ENCODE measurements at places on chromosomes 7 and 10.
A peak's percentile ranks its signal among the peaks of the same experiment; 100 is the strongest.

- DNase-seq: no peak
These were observed 184.8 kb downstream of the SEMA3A start for GRCh38 chr7:84009782-84010181.

GRCh38 chr7:105958012-105958411 lies 5.1 kb upstream of the CDHR3 start:
- DNase-seq: no peak

GRCh38 chr10:78749200-78749599 lies 319.6 kb upstream of the ZMIZ1 start:
- DNase-seq: no peak

GRCh38 chr10:100980711-100981110 lies 6.6 kb downstream of the MRPL43 start:
- DNase-seq: no peak

DNA sequence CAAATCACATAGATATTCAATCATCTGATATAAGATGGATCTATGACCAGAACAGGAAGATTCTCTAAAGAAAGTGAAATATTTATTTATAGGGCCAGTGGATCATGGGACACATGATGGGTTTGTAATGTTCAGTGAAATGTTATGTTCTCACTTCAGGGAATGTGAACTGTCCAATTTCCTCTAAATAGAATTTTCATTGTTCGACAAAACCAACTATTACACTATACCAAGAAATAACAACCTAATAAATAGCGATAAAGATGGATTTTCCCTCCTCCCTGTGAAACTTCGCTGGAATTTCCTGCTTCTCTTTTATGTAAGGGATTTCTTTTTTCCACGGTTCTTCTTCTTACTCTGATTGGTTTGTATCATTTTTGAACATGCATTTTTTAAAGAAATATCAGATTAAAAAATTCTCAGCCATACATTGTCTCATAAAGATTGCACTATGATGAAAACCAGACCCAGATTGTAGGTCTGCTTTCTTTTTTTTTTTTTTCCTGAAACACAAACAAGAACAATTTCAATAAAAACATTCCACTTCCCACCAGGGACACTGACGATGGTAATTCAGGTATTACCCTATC lies 139.8 kb upstream of the ZEB1 start:
- no peak for DNase-seq

GRCh38 chr7:1103789-1104515 lies 16.0 kb downstream of the GPER1 start:
- DNase-seq: no peak

DNA sequence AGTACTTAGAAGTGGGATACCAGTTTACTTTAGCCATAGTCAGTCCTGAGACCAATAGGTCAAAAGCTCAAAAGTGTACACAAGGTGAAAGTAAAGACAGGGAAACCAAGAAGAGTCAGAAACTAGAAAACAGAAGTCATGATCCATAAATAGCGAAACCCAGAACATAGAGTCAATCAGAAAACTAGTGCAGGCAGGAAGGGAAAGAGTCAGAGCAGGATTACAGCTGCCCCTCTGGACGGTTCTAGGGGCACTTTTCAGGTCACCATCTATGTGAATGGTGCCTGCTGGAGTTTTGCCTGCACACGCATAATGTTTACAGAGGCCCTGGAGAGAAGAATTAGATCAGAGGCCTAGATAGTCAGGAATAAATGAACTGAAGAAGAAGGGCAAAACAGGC lies 22.4 kb upstream of the DMTF1 start:
- no peak for DNase-seq

DNA sequence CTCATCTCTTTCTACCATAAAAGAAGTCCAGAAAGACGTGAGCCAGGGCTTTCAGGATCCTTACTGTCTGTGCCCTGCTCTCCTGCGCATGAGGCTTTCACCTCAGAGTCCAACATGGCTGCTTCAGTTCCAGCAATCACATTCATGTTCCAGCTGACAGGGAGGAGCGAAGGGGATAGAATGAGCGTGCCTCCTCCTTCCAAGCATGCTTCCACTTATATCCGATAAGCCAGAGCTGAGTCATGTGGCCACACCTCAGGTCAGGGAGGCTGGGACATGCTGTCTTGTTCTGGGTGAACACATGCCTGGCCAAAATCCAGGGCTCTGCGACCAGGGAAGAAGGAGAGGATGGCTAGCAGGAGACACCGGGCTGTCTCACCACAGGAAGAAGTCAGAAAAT lies 248.2 kb downstream of the SKAP2 start:
- no peak for DNase-seq

GRCh38 chr7:81399471-81399870 lies 370.4 kb downstream of the HGF start:
- no peak for DNase-seq

- DNase-seq: no peak
These were observed 22.5 kb upstream of the EPHB6 start for GRCh38 chr7:142832417-142832816.

GRCh38 chr7:128037081-128037480 lies 5.8 kb upstream of the LRRC4 start:
- no peak for DNase-seq

GRCh38 chr10:42630537-42631134 lies 7.7 kb downstream of the ZNF33B start:
- DNase-seq: no peak

GRCh38 chr7:79531905-79532664 lies 78.6 kb upstream of the MAGI2 start:
- no peak for DNase-seq

GRCh38 chr10:92290076-92290836 lies 622 bp downstream of the CPEB3 start:
- peak; percentile 2 for DNase-seq

DNA sequence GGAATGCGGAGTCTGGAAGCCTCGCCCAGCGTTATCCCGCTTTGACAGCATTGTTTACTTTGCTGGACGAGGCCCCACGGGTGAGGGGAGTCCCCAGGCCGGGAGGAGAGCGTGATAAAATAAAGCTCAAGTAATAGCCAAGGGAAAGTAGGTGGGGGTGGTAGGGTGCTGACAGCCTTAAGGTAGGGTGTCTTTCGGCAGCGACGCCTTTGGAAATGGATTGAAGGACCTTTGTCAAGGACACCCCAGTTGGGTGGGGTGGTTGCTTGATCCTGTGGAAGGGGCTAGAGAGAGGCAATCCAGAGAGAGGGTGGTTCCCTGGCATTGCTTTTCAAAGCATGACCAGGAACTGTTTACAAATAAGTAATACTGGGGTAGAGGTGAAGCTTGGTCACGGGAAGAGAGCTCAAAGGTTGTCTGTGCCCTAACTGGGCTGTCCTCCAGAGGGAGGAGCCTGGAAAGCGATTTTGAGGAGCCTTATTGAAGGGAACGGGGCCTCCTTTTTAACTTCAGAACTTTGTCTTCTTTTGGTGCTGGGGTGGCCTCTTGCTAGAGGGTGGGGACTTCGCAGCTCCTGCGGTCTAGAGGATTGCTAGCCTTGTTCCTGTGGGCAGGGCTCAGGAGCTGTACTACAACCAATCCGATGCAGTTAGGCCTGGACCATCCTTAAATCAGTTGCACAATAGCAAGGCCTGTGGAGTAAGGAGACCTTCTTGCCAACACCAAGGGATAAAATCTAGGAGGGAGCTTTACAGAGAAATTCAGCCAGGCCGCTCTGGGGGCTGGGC lies 1.3 kb downstream of the EIF4EBP2 start:
- no peak for DNase-seq

GRCh38 chr10:127945341-127945758 lies 38.4 kb downstream of the PTPRE start:
- peak; percentile 14 for DNase-seq

All from stimulated activated CD4-positive, alpha-beta T cell treated with anti-CD3 and anti-CD28 coated beads, Interleukin-15, amount 100 ng/mL, for 48 hours (primary cell).